Right forelimb (tissue), 1 donor: ENCODE measurements at places on chromosomes 6 and 20.

DNA sequence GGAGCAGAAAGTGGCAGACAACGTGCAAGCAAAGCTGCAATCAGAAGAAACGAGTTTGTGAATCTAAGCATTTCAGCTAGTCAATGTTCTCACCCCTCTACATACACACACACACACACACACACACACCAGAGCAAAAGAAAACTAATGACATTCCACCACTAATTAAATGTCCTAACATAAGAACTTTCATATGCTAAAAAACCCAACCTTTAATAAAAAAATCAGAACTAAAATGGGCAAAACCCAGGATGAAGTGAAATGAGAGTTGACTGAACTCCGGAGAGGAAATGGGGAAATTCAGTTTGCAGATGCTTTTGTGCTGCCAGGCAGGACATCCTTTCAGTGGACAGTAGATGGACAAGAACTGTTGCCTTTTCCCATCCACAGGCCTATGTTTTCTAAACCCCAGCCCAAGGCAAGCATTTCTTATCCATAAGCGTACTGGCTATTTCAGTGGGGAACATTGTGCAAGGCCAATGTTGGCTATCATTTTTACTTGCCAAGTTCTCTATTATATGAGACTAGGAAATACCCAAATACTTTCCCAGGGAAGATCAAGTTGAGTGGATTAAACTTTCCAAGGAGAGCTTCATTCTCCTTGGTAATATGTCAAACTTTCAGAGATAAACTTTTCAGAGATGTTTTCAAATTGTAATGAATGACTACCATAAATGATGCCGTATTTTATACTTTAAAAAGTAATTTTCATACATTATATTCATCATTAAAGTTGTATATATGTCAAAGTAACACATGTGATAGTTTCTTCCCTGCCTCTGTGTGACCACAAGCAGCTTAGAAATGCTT lies 27.3 kb downstream of the RIN2 start:
- DNase-seq, result no peak

DNA sequence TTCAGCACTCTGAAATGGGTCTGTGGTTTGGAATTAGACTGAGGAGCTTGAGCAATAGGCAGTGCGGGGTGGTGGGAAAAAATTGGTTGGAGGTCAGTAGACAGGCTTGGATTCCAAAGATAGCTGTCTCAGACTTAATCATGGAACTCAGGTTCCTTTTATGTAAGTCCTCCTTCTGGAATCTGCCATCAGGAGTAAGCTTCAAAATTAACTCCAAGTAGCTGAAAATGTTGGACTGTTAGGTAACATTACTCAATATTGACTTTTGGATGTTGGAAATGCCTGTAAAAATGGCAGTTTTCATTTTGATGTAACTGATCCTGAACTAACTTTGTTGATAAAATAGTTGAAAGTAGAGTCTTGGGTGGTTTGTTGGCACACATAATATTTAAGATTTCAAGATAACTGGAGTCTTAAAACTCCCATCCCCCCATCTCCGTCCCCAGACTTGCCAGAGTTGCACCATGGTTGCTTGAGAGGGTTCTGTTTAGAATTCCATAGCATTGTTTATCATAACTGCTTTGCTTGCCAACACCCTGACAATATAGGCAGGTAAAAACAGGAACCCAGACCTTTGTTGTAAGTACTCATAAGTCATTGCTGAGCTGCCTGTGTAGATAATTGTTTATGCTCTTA lies 83.0 kb downstream of the PHF20 start:
- no peak for DNase-seq

DNA sequence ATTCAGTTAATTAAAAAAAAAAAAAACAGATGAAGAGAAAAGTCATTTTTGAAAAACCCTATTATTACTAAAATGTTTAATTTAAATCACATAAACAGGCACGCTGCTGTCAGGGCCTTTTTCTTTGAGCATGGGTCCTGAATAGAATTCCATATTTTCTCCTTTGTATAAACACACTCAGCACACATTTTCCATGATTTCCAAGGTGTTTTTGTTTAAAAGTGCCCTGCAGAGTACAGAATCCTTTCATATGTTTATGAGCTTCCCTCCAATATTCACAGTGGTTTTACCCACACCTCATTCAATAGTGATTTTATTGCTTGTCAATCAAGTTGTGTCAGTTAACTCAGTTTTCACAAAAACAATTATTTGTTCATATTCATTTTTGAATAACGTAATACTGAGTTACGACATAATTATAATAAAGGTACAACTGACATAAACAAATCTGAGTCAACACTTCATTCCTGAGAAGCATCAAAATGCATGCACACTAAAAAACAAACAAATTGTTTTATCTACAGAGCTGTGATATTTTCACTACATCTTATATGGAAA lies 15.2 kb downstream of the SLC35B3 start:
- DNase-seq, result no peak

DNA sequence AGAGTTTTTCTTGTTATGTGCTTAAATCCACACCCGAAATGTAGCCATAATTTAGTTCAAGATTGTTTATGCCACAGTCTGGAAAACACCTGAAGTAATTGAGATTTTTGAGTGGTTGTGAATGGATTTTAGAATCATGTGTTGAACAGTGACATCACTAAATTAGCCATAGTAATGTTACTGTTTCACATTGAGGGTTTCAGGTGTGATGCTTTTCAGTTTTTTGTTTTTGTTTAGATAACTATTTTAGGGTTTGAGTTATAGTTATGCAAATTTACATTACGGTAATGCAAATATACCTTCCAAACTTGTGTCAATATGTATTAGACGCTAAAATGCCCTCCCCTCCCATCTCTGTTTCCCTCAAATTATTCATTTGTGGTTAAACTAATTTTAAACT lies 22.9 kb downstream of the QKI start:
- DNase-seq, result no peak

DNA sequence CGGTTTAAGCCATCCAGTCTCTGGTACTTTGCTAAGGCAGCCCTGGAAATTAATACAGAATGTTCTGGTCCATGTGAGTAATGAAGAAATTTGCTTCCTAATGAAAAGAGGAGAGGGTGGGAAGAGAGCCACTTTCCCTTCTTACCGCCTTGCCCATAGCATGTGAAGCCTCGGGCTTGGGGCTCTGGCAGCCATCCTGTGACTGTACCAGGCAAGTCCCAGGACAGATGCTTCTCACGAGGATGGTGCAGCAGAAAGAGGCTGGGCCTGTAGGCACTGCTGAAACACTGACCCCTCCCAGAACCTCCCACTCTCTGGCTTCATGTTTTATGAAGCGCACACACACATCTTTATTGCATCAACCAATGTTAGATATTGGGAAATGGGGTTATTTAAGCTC lies 74.8 kb downstream of the IYD start:
- no peak for DNase-seq

- DNase-seq, result no peak
These were observed 69.2 kb downstream of the TRAM2 start for GRCh38 chr6:52507557-52508260.

GRCh38 chr20:57128044-57128757 lies 138.2 kb downstream of the BMP7 start:
- DNase-seq, result no peak

DNA sequence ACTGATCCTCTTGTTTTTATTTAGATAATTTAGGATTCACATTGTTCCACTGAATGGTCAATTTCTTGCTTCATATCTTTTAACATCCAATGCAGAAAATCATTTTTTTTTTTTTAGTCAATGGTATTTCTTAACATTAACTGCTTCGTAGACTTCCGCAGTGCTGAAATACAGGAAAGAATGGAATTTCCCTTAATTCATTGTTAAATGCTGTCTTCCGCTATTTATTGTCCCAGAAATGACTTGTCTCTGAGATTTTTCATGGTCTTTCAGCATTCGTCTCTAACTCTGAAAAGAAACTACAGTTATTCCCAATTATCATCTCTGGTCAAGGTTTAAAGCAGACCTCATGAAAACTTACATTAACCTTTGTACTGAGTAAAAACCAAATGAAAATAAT lies 1029.1 kb upstream of the MANEA start:
- DNase-seq, result no peak

GRCh38 chr6:81138236-81138635 lies 614.2 kb downstream of the TENT5A start:
- DNase-seq, result no peak

DNA sequence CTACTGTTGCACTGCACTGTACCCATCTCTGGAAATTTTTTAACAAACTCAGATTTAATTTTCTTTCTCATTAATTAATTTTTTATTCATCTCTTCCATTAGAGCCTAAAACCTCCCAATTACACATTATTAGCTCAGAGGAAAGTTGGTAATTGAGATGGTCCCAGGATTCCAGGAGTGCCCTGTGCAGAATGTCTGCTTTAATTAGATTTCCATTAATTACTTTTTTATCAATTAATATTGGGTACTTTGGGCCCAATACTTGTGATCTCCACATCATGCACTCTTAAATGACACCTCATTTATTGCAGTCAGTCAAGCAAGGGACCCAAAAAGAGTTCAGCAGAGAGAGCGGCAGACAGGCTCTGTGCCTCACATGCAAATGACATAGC lies 232.0 kb downstream of the PTPRT start:
- DNase-seq, result no peak

- DNase-seq, result no peak
These were observed 10.3 kb upstream of the RAD21L1 start for GRCh38 chr20:1215386-1216170.
